ENCODE measurements at places on chromosomes 11 and 22.

DNA sequence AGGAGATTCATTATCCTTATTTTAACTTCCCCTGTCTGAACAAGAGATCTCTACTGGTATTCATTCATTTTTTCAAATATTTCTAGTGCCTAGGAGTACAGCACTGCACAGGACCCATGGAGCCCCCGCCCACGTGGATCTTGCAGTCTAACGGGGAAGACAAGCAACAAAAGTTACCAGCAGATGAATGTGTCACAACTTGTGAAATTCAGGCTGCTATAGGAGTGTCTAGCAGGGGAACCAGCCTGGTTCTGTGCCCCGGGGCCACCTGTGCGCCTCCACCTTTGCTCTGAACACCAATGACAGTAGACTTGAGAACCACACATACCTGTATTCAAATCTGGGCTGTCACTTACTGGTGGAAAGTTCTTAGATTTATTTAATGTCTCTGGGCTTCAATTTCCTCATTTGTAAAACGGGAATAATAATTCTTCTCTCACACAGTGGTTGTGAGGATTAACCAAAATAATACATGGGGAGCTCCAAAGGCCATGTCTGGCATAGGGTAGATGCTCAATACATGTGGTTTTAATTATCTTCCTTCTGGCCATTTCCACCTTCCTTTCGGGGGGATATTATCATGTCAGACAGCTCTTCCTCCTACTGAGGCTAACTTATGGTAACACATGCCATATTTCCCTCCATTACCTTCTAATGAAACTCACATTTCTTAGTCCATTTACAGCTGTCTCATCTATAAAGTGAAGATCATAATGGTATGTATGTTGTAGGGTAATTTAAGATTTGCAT lies 17.8 kb downstream of the POU2AF1 start:
- no peak for DNase-seq

DNA sequence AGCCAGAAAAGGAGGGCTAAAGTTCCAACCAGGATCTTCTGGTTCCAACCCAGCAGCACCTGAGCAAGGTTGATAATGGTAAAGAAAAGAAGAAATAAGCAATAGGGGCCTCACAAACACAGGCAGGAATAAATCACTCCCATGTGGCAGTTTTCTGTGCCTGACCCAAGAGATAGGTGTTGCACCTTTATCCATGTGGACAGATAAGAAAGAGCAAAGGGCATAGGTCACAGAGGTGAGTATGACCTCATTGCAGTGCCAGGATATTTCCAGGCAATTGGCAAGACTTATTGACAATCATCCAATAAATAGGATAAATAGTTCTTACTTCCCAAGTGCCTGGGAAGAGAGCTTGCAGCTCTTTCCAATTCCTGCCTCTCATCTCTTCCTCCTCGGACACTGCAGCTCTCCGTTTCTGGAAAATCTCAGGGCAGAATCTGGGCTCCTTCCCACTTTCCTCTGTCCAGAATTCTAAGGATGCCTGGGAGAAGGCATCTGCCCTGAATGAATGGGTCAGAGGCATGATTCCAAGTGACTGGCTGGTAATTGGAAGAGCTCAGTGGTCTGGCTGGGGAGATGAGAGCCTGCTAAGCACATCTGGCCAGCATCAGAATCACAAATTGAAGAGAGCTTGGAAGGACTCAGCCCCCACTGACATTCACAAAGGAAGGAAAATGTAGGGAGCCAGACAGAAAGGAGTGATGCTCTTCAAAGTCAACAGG lies 14.5 kb upstream of the LRRC55 start:
- no peak for DNase-seq

DNA sequence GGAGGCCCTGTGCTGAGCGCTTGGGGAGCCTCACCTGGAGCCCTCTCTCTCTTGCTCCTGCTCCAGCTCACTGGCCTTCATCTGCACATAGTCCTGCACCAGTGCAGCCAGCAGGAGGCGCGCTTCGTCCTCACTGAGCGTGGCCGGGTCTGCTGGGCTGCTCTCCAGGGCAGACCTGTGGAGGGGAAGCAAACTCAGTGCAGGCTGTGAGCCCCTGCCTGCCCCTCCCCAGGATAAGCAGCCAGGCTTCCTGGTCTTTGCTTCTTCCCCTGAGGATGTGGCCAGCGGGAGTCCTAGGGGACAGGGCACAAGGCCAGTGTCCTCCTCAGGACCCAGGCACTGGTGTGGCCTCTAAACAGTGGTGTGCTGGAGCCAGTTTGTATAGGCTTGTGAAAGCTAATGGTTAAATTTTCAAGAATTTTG lies 2.2 kb downstream of the CALCA start:
- DNase-seq, result no peak

DNA sequence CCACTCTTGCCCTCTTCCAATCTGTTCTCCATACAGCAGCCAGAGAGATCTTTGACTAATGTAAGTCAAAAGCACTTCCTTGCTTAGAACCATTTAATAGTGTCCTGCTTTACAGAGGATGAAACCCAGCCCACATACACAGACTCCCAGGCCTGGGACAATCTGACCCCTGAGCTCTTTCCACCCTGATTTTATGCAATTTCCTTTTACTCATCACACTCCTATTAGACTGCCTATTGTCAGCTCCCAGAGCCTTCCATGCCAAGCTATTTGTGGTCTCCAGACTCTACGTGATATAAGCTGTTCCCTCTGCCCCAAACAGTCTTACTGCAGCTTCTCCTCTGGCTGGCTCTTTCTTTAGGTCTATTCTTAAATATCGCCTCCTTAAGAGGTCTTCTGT lies 28.1 kb downstream of the ME3 start:
- DNase-seq, result no peak

DNA sequence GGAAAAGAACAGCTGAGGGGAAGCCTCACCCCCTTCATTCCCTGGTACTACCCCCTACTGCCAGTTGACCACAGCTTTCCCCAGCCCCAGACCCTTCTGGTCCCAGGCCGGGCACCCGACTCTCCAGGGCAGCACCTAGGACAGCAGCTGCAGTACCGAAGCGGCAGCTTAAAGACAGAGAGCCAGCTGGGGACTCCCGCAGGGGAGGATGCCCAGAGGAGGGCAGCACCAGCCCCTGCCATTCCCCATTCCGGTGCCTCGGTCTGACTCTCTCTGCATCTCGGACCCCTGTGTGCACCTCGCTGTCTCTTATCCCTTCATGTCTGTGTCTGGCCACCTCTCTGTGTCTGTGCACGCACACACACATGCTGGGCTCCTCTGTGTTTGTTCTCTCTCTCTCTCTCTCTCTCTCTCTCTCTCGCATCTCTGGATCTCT lies 9.4 kb downstream of the IGSF9B start:
- DNase-seq, result peak; percentile 58

- peak; percentile 29 for DNase-seq
Observed at GRCh38 chr22:38228873-38229740, 27.3 kb downstream of the MAFF start.

- no peak for DNase-seq
Observed at GRCh38 chr11:126821827-126822226, 178.7 kb downstream of the KIRREL3 start.

- DNase-seq, result no peak
Observed at GRCh38 chr11:79667380-79667779, 226.6 kb upstream of the TENM4 start.

DNA sequence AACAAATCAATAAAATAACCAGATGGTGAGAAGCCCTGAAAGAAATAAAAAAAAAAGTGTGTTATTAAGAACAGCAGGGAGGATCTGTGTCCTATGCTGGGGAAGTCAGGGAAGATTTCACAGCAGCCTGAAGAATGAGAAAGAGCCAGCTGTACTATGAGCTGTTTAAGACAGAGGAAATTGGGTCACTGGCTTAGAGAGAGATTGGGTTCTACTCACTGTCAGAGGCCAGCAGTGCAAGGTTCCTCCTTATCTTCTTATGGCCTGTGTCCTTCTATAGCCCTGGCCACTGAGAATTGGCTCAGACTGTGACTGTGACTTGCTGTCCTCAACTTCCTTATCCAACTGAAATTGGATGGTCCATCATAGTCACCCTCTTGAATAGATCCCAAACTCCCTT lies 54.8 kb upstream of the FDX1 start:
- no peak for DNase-seq

- no peak for DNase-seq
Observed at GRCh38 chr22:35608088-35608487, 9.0 kb downstream of the MB start.

- no peak for DNase-seq
Observed at GRCh38 chr11:111733611-111734088, 32.5 kb downstream of the PPP2R1B start.

- no peak for DNase-seq
Observed at GRCh38 chr11:69917529-69917928, 98.3 kb upstream of the FGF3 start.

GRCh38 chr11:118646393-118646792 lies 33.1 kb downstream of the TREH start:
- DNase-seq, result no peak

- no peak for DNase-seq
Observed at GRCh38 chr22:30340911-30341685, 14.4 kb upstream of the TBC1D10A start.

GRCh38 chr11:121665206-121665838 lies 212.6 kb upstream of the SORL1-AS1 start:
- no peak for DNase-seq

- peak; percentile 57 for DNase-seq
Observed at GRCh38 chr22:22687638-22688500, 43.5 kb downstream of the GGTLC2 start.

GRCh38 chr11:66978229-66978628 lies 3.1 kb downstream of the C11orf86 start:
- no peak for DNase-seq

DNA sequence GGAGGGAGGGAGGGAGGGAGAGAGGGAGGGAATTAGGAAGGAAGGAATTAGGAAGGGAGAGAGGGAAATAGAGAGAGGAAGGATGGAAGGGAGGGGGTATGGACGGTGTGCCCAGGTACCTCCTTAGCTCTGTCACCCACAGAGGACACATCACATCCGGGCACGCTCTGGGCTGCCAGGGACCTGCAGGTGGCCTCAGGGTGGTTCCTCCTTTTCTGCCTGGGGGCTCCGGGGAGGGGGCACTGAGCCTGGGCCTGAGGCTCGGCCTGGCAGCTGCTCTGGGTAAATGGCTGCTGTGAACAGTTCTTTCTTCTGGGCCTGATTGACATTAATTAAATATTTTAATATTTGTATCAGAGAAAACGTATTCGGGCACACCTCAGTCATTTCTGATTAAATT lies 733.5 kb downstream of the BRD1 start:
- no peak for DNase-seq

GRCh38 chr11:14320020-14320419 lies 39.0 kb downstream of the RRAS2 start:
- no peak for DNase-seq

DNA sequence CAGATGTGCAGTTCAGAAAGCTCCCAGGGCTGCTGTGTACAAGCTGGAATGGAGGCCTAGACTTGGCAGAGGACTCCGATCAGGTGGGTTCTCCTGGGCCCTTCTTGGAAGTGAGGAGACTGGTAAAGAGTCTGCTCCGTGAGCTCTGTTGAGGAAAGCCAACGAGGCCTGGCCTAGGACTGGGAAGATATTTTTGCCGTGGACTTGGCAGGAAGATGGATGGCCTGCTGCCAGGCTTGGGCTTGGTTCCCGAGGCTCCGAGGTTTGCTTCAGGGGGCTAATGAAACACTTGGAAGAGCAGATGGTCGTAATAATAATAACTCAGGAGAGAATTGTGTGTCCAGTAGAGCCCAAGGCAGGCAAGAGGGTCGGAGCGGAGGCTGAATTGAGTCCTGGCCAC lies 3.9 kb downstream of the GALR3 start:
- no peak for DNase-seq

DNA sequence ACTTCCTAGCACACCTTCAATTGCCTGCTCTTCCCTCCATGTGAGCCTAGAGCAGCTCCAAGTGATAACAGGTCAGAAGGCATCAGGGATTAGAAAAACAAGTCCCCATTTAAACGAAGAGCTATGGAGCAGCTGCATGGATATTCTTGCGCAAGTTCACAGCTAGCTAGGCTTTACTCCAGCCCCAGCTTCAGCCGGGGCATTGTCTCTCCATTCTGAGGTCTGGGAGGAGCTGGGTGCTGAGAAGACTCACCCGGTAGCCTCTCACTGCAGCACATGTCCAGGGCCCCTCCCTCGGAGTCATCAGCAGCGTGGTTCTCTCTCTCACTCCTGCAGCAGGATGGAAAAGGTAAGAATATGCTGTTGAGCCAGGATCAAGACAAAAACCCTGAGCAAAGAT lies 26.0 kb downstream of the PTPN5 start:
- DNase-seq, result no peak

- no peak for DNase-seq
Observed at GRCh38 chr22:36982136-36982535, 37.1 kb downstream of the TST start.

DNA sequence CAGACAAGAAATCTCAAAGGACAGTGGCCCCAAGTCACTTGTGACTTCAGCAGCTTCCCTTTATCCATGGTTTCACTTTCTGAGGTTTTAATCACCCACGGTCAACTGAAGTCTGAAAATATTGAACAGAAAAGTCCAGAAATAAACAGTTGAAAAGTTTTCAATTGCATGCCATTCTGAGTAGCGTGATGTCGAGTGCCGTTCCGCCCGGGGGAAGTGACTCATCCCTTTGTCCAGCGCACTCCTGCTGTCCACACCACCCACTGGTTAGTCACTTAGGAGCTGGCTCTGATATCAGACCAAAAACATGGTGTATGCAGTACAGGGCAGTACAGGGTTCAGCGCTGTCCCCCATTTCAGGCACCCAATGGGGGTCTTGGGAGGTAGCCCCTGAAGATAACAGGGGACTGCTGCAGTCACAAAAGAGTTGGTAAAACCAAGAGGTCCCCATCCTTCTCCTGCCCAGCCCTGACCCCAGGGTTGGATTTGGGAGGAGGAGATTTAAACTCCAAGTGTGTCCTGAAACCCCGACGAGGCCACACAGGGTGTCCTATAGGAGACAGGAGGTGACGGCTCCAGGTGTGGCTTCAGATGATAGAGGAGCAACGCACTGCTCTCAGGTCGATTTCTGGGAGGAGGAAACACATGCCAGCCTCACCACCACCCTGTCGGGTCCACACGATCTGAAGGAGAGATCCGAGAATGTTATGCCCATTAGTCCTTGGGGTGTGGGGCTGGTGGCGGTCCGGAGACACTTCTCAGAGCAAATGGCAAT lies 390.1 kb downstream of the CTTN start:
- peak; percentile 61 for DNase-seq

- peak; percentile 77 for DNase-seq
Observed at GRCh38 chr22:20456064-20456721, 18.6 kb upstream of the SCARF2 start.

- no peak for DNase-seq
Observed at GRCh38 chr11:8203414-8203715, 34.5 kb upstream of the RIC3 start.

DNA sequence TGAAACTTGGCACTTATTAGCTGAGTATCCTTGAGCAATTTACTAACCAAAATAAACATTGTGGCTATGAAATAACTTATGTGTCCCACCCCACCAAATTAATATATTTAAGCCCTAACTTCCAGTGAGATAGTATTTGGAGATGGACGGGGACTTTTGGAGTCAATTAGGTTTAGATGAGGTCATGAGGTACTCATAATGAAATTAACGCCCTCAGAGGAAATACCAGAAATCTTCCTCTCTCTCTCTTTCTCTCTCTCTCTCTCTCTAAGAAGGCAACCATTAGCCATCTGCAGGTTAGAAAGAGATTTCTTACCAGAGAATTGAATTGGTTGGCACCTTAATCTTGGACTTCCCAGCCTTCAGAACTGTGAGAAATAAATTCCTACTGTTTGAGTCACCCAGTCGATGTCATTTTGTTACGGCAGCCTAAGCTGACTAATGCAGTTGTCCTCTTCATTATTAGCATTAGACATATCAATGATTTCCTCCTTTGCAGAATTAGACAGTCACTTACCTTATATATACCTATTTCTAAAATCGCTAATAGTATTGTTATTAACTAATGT lies 1284.0 kb downstream of the FAM181B start:
- peak; percentile 4 for DNase-seq
